ENCODE measurements at places on chromosomes 5 and 9.
A peak's percentile ranks its signal among the peaks of the same experiment; 100 is the strongest.

GRCh38 chr9:89021154-89021803 is 30.0 kb downstream of the S1PR3 start:
- no peak for DNase-seq

DNA sequence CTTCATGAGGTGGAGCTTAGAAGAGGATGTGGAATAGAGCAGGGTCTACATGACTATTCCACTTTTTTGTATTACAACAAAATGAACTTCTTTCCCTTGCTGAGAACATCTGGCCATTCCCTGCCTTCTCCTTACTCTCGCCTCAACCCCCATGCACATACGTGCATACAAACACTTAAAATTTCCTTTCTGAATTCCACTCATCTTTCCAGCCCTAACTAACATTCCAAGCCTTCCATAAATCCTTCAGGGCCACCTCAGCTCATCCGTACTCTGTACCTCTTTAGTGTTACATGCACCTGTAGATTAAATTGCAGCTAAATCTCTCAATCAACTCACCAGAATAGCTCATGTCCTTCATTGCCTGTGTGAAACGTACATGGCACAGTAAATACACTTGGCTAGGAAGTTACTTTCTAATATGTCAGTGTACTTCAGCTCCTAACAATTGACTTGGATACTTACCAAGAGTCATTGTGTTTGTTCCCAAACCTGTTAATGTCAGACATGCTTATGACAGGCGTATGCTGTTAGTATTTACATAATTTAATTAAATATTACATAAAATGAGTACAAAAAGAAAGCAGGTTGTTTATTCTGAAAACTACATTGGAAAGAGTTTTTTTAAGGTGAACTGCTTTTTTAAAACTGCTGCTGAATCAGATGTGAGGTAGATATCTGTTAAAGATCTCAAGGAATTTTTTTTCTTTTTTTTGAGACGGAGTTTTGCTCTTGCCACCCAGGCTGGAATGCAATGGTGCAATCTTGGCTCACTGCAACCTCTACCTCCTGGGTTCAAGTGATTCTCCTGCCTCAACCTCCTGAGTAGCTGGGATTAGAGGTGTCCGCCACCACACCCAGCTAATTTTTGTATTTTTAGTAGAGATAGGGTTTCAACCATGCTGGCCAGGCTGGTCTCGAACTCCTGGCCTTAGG is 55.7 kb downstream of the GLIS3 start:
- peak; percentile 17 for DNase-seq

GRCh38 chr9:36017278-36017677 is 19.4 kb upstream of the RECK start:
- DNase-seq = no peak

DNA sequence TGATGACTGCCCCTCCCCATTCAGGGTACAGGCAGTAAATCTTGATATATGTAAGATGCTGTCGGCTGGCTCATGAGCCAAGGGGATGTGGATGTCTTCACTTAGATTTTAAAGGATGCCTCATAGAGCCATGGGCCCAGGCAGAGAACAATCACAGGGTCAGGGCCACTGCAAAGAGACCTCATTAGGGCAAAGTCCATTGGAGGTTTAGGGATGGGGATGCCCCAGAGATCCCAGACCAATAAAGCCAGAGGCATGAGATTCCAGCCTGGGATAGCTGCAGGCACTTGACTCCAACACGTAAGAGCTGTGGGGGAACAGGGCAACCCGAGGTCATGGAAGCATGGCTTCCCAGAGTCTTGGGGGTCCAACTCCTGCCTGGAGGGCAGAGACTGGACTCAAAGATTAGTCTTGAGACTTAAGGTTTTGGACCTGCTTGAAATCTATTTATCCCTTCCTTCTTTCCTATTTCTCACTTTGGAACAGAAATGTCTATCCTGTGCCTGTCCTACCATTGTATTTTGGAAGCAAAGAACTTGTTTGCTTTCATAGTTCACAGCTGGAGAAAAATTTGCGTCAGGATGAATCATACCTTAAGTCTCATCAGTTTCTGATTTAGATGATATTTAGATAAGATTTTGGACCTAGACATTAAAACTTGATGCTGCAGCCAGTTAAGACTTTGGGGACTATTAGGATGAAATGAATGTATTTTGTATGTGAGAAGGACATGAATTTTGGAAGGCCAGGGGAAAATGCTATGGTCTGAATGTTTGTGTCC is 101.3 kb upstream of the ADRA1B start:
- DNase-seq = no peak

- no peak for DNase-seq
These were observed 7.1 kb downstream of the EIF4E1B start for GRCh38 chr5:176637556-176637955.

DNA sequence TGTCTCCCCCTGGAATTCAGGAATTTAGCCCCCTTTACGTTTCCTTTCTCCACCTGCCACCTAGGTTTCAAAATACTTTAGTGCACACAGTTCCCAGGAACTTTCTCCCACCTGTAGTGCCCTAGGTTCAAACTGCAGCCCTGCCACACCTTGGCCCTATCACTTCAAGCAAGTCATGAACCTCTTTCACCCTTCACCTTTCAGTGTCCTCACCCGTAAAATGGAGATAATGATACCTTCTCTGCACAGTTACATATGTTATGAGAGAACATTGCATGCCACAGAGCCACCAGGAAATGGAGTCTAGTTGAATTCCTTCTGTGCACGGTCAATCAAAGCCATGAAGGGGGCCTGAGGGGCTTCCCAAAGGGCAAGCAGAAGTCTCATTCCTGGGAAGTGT is 9.8 kb upstream of the EEIG1 start:
- DNase-seq = no peak

DNA sequence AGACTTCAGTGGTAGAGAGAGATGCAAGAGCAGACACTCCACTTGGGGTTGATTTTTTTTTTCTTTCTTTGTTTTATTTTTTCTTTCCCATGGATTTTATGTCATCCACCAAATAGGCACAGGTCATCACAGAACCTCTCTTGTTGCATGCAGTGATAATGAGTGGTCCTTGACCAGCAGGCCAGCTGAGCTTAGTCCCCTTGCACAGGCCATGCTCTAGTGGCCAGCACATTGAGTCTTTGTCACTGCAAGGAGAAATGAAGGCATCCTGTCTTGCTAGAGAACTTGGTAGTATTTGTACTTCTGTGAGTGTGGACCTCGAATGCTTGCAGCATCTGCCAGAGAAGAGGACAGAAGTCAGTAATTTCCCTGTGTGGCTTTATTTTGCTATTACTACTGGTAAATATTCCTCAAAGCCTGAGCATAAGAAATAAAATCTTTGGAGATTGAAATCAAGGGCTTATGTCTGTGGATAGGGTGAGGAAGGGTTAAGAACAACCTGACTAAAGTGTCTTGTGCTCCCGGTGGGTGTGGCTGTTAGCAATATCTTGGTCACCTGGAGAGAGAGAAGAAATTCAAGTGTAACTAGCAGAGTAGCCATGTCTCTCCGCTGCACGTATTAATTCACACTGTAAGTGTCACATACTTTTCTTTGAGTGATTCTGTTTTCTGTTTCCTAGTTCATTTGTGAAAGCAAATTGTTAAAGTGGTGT is 45.3 kb upstream of the NCS1 start:
- DNase-seq = no peak

- DNase-seq = no peak
These were observed 47.4 kb upstream of the IL12B start for GRCh38 chr5:159377653-159378052.

- no peak for DNase-seq
These were observed 3.3 kb upstream of the BRD3 start for GRCh38 chr9:134071149-134071548.

GRCh38 chr5:75510417-75510835 is 1.0 kb downstream of the CERT1 start:
- peak; percentile 63 for DNase-seq

DNA sequence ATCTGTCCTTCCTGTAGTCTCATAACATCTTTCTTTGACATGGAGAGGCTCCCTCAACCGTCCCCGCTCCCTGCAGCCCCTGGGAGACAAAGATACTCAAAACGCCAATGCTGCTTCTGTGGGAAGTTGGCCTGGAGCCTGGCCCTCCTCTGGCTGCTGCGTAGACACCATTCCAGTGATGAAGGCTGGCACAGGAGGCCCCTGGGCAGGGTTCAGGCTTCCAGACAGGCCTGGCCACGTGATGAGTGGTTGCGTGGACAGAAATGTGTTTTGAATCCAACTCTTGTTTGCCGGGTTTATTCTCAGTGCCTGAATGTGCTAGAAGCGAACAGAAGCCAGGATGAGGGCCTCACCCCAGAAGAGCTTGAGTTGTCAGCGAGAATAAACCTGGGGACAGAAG is 43.2 kb upstream of the NKX2-5 start:
- no peak for DNase-seq
